ENCODE measurements at places on chromosomes 16 and 17.

DNA sequence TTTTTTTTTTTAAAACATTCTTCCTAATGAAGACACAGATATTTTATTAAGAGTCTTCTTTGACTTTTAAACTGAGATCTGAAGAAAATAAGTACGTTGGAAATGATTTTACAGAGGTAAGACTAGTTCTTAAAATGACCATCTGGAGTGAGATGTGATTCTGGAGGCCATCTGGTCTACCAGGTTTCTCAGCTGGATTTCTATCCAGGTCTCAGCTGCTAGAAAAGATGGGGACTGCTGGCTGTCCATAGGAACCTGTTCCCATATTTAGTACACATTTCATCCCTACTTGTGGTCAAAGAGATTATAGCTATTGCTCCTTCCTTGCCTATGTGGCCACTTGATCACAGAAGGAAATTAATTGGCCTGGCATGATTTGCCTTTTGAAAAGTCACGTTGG, 12.2 kb downstream of the PMFBP1 start:
- DNase-seq: no peak

GRCh38 chr16:67161595-67162058, 1.9 kb downstream of the FBXL8 start:
- no peak for DNase-seq

GRCh38 chr17:1227917-1228780, 42.1 kb upstream of the BHLHA9 start:
- DNase-seq: peak; percentile 49

DNA sequence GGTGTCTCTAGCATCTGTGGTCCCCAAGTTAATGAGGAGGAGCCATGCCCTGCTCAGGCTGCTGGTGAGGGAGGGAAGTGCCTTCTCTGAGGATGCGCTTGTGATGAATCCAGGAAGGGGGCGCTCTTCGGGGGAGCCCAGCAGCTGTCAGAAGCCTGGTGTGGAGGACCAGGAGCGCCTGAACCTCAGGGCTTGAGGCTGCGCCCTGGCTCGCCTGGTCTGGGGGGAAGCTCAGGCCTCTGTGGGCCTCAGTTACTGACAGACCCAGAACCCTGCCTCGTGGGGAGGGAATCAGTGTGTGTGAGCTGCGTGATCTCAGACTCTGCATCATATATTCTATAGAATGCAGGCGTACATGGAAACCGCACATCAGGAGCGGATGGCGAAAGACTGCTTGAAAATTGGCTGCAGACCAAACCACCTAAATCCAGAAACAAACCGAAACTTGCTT, 126.1 kb downstream of the SEC14L1 start:
- peak; percentile 91 for DNase-seq

GRCh38 chr16:66508248-66508913, 41.5 kb downstream of the TK2 start:
- no peak for DNase-seq

DNA sequence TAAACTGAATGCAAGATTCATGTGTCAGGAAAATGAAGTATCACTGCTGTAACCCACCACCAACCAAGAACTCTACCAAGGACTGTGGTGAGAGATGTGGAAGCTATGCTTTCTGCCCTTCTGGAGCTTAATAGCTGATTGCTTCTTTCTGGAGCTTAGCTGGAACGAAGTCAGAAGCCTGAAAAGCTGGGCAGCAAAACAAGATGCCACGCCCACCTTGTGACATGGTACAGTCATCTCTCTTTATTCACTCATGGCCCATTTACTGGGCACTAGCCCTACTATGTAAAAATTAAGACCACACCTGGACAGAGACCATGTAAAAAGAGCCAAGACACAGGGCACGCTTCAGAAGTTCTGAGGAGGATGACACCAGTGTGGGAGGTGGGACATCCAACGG, 48.1 kb downstream of the TEX2 start:
- no peak for DNase-seq

Data from MV-4-11 (cell line).